Activated CD8-positive, alpha-beta T cell treated with anti-CD3 and anti-CD28 coated beads for 36 hours (primary cell): ENCODE measurements at places on chromosomes 12 and 14. TPM values are rescaled to one million over a fixed set of nuclear protein-coding genes. Genes with fewer than 3 reads are reported as not detected.
A peak's percentile ranks its signal among the peaks of the same experiment; 100 is the strongest.

The DTX1 gene
- total RNA-seq = 3.4 TPM

The TRPV4 gene
- not detected for total RNA-seq

The CDC42BPB gene
- 0.72 TPM for total RNA-seq

The LLPH gene
- total RNA-seq = 33.6 TPM

The MUCL1 gene
- not detected for total RNA-seq

The KRT85 gene
- total RNA-seq = not detected

The CLEC1A gene
- total RNA-seq = not detected

The USP15 gene
- 118 TPM for total RNA-seq

The CLEC2D gene
- total RNA-seq = 259 TPM

The BATF gene
- 46.4 TPM for total RNA-seq

The EIF2S3B gene
- total RNA-seq = 3.3 TPM

The BEGAIN gene
- 5.5 TPM for total RNA-seq

The ITGB7 gene
- total RNA-seq = 121 TPM

The LRIG3 gene
- total RNA-seq = not detected

DNA sequence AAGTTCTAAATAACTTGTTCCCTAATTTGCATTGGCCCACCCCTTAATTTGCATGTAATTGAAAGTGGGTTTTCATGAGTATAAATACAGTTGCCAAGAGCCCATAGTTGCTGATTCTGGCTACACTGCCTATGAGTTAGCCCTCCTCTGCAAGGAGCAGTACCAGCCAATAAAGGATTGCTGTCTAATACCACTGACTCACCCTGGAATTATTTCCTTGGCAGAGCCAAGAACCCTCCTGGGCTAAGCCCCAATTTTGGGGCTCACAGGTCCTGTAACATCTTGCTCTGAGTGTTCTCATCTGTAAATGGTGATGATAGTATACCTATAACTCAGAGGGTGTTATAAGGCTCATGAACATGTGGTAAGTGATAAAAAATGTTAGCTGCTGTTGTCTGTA is 6.8 kb downstream of the TTC8 start:
- DNase-seq = no peak

DNA sequence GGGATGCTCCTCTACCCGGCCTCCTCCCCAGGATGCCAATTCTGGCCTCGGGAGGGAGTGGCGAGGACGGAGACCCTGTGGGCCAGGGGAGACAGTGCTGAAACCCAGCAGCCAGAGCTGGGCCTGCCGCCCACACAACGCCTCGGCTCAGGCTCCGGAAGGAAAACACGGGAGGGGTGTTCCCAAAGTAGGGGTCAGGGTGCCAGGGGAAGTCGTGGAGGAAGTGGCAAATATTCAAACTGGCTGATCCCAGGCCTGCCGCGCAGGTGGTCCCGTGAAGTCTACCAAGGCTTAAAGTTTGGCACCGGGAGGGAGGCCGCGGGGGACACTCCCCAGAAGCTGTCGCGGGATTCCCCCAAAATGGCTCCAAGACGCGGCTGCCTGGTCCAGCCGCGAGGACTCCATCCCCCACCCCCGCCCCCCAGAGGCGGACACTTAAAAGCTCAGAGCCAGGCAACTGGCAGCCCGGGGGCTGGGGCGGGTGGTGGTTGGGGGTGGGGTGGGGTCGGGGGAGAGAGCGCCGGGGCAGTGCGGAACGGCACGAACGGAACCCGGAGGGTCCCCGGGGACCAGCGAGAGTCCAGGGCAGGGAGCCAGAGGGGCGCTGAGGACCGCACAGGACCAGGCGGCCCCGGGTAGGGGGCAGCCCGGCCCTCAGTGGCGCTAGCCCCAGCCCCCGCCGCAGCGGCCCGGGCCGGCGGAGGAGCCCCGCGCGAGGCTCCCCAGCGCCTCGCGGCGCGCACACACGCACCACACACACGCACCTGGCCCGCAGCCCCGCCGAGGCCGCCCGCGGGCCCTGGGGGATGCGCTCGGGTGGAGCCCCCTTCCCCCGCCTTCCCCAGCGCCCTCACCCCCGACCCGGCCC is 20.0 kb downstream of the BEGAIN start:
- DNase-seq = no peak

- peak; percentile 37 for DNase-seq
Observed at GRCh38 chr14:75558440-75558839, 20.0 kb upstream of the FLVCR2 start.

DNA sequence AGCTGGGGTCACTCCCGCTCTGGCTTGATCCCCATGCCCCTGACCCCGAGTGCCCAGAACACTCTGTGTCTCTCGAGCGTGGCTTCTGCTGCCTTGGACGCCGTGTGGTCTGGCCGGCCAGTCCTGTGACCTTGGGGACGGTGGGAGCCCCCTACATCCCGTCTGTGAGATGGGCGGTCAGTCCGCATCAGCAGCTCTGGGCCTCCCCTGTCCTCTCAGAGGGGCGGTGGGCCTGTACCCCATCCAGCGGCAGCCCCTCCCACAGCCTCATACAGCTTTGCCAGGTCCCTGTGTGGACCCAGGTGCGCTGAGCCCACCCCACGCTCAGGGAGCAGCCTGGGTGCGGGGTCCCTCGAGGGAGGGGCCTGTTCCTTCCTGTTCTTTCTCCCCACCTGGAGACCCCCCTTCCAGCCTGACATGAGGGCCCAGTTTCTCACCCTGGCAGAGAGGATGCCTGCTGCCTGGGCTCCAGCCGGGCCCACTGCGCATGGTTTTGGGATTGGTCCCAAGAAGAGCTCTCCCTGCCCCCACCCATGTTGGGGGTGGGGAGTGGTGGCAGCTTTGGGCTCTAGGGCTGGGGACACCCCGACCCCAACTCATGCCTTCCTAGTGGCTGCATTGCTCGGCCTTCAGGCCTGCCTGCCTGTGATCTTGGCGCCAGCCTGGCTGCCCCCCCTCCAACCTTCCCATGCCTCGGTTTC is 1.5 kb downstream of the MTA1 start:
- no peak for DNase-seq

GRCh38 chr12:132646850-132647249 is 28.3 kb downstream of the P2RX2 start:
- no peak for DNase-seq

- no peak for DNase-seq
Observed at GRCh38 chr14:71206766-71207371, 299.6 kb downstream of the PCNX1 start.

DNA sequence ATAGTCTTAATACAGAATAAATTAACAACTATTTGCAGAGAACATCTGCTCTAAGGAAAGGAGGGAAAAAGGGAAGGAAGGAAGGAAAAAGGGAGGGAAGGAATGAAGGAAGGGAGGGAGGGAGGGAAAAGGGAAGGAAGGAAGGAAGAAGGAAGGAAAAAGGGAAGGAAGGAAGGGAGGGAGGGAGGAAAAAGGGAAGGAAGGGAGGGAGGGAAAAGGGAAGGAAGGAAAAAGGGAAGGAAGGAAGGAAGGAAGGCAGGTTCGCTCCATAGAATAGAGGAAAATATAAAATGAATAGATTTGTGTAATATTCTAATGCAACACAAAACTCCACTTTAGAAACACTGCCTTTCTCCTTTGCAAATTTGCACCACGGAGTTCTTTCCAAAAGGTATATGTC is 16.6 kb downstream of the KICS2 start:
- DNase-seq = no peak

- DNase-seq = no peak
Observed at GRCh38 chr14:52871606-52872005, 79.2 kb downstream of the FERMT2 start.

DNA sequence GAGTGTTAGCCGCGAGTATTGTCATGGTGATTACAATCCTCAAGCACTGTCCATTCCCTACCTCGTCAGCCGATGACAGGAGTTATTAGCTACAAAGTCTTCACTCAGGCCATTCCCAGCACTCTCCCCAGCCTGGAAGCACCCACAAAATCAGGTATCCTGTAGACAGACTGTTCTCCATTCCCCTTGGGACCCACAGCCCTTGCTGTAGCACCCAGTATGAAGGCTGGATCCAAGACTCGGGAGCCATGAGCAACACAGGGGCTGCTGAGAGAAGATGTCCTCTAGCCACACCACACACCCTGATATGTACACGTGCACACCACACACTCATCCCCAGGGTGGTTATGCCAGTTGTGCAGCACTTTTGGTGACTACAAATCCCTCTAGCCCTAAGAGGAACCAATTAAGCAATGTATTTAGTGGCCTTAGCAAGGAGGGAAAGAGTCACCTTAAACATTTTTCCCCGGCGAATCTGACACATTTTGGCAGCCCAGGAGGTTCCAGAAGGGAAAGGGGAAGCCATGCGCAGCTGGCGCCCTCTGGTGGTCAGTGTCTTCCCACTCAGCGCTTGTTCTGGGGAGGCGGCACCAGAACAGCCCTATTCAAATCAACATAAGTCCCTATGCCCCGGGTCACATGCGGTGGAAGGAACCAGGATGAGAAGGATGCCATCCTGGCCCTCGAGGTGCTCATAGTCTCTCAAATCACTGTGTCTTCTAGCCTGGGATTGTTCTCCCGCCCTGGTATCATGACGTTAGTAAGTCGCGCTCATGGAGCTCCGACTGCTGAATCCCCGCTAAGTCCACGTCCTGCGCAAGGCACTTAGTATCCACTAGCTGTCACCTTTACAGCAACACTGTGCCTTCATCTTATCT is 96.9 kb downstream of the GCH1 start:
- DNase-seq = peak; percentile 86

DNA sequence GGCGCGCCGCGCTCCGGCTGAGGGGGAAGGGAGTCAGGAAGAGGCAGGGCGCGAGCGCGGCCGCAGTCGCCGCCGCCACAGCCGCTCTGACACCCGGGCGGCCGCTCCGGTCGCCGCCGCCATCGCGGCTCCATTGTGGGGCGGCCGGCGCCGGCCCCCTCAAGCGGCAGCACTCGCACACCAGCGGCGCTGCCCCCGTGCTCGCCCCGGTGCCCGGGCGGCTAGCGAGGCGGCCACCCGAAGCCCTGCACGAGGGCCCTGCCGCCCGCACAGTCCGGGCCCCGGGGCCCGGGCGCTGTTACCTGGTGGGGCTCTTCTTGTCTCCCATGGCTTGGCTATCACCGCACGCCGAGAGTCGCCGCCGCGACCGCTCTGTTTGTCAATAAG is 202 bp downstream of the YAF2 start:
- DNase-seq = no peak

GRCh38 chr14:89406941-89407340 is 10.1 kb downstream of the FOXN3 start:
- DNase-seq = no peak

GRCh38 chr14:78714711-78715110 is 544.5 kb downstream of the NRXN3 start:
- no peak for DNase-seq

GRCh38 chr12:20946732-20947131 is 136.2 kb downstream of the SLCO1B3 start:
- DNase-seq = peak; percentile 41

DNA sequence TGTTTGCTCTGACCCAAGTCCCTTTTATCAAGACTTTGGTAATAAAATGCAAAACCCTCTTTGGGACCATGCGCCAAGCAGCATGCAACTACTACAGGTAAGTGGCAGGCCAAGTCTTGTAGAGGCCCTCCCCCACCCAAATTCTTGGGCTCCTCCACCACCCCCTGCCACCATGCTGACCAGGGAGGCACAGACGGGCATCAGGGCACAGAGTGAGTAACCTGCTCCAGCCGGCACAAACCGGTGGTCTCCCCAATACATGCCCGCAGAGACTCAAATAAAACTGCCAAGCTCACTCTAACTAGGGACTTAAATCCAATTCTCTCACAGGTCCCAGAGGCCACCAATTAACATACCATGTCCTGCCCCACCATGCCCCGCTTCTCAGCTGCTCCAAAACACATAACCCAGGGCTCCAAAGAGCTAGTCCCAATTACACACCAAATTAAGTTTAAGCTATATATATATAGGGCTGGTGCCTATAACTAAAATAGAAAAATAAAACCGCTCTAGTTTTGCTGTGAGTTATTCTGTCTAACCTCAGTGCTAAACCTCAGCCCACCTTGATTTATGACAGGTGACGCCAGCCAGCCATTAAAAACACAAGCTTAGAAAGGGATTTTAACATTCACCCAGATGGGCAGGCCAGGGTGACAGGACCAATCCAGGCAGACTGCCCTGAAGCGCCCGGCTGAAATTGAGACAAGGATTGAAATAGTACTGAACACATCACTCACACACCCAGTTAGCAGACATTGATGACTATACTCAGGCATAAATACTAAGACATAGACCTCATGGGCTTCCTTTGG is 81.0 kb downstream of the CLMN start:
- no peak for DNase-seq

DNA sequence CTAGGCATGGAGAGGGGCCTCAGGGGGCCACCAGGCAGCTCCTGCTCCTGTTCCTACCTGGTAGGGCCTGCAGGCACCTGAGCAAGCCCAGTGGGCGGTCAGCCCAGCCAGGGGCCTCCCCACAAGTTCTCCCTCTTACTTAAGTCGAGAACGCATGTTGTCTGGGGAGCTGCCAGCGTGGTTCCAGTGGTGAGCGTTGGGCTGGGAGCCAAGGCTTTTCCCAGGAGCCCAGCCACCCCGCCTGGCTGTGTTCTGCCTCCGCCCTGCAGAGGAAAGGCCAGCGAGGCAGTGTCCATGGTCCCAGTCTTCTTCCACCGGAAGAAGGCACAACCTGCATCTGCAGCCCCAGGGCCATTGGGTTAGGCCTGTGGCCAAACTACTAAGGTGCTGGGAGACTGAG is 1.4 kb downstream of the C14orf180 start:
- DNase-seq = no peak

GRCh38 chr14:65346895-65347294 is 65.6 kb upstream of the FUT8 start:
- no peak for DNase-seq

GRCh38 chr12:115553622-115554021 is 723.9 kb downstream of the MED13L start:
- no peak for DNase-seq

GRCh38 chr12:10268037-10268436 is 39.6 kb upstream of the KLRD1 start:
- no peak for DNase-seq

- no peak for DNase-seq
Observed at GRCh38 chr12:12946686-12947355, 5.1 kb downstream of the GPRC5D start.

DNA sequence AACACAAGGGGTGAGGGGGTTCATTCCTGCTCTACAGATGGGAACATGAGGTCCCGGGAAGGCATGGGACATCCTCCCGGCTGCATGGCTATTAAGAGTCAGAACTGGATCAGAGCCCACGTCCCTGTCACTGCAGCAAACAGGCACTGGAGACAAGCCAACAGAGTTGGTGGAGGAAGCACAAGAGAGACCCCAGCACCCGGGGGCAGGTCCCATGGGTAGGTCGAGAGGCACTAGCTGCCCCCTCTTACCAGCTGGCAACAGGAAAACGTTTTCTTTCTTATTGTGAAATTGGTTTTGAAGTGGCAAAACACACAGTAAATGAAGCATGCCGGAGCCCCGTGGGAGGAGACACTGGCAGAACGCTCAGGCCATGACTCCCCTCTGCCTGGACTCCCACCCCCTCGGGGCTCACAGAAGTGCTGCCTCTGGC is 43.6 kb downstream of the SYNE3 start:
- DNase-seq = no peak

DNA sequence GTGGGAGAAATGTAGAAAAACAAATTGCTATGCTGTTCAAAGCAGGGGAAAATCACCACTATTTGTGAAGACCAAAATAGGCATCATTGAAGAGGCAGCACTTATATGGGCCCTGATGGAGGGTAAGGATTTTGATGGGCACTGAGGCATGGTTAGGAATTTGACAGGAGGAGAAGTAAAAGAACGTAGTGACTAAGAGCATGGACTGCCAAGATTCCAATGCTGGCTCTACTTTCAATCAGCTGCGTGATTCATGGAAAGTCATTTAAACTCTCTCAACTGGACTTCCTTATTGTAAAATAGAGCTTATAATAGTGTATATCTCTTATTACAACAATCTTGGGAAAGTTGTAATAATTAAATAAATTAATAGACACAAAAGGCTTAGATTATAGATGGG is 267.7 kb upstream of the G2E3 start:
- DNase-seq = no peak
